ENCODE measurements at places on chromosomes 7 and 10.

DNA sequence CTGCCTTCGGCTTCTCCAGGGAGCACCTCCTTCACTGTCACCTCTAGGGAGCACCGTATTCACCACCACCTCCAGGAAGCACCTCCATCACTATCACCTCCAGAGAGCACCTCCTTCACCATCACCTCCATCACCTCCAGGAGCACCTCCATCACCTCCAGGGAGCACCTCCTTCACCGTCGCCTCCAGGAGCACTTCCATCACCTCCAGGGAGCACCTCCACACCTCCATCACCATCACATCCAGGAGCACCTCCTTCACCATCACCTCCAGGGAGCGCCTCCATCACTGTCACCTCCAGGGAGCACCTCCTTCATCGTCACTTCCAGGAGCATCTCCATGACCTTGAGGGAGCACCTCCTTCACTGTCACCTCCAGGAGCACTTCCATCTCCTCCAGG is 102.3 kb downstream of the DNAJB6 start:
- DNase-seq, result no peak

GRCh38 chr10:54284526-54285193 is 516.4 kb downstream of the PCDH15 start:
- DNase-seq, result no peak

GRCh38 chr10:3393958-3394357 is 221.4 kb upstream of the PITRM1 start:
- no peak for DNase-seq

- DNase-seq, result no peak
Measured at GRCh38 chr7:155141562-155141961, 71.4 kb downstream of the HTR5A start.

DNA sequence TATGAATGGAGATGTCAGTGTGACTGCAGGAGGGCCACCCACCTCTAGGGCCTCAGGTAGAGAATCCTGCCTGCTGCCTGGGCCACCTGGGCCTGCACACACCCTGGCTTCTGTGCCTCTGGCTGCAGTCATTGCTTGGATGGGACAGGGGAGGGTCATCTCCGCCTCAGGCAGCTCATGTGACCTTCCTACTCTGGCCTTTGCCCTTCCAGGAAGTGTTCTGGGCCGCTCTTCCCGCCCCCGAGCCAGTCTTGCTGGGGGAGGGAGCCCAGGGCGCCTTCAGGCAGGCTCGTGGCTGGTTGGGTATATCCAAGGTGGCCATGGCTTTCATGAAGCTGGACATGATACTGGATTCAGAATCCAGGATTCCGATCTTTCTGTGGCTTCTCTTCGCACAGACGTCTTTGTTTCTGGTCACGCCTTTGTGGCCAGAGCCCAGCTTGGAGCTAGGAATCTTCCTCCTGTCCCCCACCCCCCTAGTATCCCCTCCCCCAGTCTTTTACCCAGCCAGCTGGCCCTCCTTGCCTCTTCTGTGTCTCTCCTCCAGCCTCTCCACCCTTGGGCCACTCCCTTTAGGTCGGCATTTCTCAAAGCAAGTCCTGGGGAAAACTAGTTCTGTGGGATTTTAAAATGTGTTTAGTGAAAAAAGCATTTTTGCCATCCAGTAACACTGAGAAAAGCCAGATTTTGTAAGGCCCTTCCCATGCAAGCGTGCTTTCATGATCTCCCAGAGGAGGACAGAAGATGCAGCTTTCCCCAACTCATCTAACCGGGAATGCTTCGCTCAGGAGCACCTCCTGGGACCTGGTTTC is 119.6 kb downstream of the ZMIZ1 start:
- DNase-seq, result no peak

GRCh38 chr10:7412237-7412927 is 1.5 kb upstream of the SFMBT2 start:
- no peak for DNase-seq

DNA sequence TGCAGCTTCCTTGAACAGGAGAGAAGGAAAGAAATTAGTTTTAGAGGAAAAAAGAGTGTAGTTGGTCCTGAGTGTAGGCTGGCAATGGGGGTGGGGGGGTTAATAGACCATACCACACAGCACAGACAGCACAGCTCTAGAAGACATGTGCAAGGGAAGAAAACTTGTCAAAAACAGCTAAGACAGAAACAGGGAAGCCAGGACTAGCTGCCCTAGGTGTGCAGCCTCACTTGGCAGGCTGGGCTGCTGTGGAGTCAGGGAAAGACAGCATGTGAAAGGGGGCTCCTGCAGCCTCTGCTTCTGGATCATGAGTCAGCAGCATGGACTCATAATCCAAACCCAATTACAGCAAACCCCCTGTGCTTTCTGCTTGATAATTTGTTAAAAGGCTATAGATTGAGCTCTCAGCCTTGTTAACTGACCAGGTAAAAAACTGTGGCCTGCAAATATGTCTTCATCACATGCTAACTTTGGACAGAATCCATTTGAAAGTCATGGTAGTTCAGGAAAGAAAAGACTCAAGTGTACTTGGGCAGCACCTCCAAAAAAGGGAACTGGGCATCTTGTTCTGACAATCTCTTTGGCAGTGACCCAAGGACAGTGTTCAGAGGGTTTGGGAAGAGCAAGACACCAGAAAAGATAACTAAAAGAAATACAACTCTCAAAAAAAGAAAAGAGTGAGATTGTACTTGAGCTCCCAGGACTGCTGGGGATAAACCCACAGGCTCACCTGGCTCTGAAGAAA is 142.2 kb upstream of the VWC2 start:
- no peak for DNase-seq

DNA sequence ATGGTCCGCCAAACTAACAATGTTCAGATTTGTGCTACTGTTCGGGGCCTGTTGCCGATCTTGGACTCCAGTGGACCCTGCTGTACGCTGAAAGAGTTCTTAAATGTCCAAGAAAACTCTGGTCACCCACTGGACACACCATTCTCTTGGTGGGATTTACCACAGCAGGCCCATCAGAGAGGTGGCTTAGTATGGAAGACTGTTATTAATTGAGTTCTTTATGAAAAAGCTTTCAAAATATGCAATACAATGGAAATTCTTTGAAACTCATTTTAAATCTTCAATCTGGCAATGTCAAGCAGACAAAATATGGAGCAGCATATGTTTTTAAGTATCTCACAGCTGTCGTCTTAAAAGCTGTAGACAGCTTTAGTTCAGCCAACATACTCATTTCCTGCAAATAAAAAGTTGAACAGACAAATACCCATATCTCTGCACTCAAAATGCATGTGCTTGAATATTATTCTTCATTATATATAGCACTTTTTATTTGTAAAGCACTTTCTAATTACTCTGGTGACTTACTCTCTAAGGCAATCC is 37.4 kb upstream of the GRM8 start:
- no peak for DNase-seq

DNA sequence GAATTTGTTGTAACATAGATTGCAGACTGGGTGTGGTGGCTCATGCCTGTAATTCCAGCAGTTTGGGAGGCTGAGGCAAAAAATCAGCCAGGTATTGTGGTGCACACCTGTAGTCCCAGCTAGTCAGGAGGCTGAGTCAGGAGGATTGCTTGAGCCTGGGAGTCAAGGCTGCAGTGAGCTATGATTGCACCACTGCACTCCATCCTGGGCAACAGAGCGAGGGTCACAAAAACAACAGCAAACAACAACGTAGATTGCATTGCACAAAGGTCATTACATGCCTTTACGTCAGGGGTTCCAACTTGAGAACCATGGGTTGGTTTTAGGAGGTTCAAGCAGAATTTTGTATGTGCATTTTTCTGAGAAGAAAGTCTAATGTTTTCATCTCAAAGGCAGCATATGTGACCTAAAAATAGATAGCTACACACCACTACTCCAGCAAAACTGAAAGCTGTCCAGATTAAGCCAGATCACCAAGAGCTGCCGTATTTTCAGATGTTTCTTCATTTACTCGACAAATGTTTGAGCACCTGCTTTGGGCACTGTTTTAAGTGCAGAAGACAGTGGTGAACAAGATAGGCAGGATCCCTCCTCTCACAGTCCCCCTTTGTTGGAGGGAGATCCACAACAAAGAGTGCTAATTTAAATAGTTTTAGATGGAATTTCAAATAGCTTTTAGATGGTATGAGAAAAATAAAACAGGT is 28.3 kb upstream of the CYP26C1 start:
- no peak for DNase-seq

GRCh38 chr7:28556025-28556424 is 143.7 kb downstream of the CREB5 start:
- no peak for DNase-seq

Data from NCI-H2081 (cell line).